ENCODE measurements at places on chromosomes 16 and 17. TPM values are rescaled to one million over a fixed set of nuclear protein-coding genes. Genes with fewer than 3 reads are reported as not detected.

GRCh38 chr17:81518785-81519283 is 6.2 kb upstream of the ACTG1 start:
- DNase-seq, result peak; percentile 55

DNA sequence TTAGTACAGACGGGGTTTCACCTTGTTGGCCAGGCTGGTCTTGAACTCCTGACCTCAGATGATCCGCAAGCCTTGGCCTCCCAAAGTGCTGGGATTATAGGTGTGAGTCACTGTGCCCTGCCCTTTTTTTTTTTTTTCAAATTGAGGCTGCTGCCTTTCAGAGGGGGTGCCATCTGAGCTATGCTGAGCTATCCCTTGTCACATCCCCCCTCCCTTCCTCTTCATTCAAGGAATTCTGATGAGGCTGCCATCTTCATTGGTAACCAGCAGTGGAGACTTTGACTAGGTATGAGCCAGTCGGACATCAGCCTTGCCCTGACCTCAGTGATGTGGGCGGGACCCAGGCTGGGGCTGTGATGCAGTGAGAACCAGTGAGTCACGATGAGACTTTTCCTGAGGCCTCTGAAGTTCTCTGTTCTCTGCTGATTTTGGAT is 24.4 kb upstream of the GPT2 start:
- DNase-seq, result no peak

GRCh38 chr16:13510425-13511151 is 409.4 kb upstream of the ERCC4 start:
- DNase-seq, result no peak

DNA sequence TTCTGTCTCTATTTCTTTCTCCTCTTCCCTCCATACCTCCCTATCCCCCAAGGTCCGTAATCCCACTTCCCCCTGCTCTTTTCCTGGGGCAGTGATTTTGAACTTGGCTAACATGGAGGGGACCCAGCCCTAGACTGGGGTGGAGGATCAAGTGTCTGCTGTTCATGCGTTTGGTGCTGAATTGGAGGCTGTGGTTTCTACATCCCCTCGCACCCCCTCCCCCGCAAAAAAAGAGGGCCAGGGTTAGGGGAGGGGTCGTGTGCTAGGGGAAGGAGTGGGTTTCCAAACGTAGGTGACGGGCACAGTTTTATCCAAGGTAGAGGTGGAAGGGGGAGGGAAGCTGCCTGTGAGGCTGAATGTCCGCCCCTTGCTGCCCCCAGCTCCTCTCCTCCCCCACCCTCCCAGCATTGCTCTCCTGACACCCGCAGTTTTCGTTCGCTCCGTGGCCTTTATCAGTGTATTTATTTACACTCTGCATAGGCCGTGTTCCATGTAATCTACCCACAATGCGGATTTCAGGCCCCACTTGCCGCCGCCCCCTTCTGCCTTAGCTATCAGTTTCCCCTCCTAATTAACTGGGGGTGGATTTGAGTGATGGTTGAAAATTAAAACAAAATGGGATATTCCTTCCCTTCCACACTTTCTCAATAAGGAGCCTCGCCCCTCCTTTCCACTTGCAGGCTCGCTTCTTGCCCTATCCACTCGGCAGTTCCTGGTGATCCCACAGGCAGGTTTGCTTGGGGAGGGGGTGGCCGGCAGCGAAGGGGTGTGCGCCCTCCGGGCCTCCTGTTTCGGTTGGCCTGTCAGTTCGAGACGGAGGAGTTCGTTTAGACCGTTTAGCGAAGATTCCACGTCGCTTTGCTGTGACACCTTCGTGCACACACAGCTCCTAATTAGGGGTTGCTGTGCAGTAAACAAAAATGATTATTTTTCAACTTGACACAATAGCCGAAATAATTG is 2.0 kb downstream of the GNAO1 start:
- no peak for DNase-seq

Gene DRC7
- total RNA-seq, result not detected

Gene ZFP90
- 13.2 TPM for total RNA-seq

Gene SCARF1
- 14.8 TPM for total RNA-seq

Gene TSPAN10
- total RNA-seq, result 0.38 TPM

Data from heart left ventricle (tissue), 16 donors.